ENCODE measurements at places on chromosomes 7 and 10.

DNA sequence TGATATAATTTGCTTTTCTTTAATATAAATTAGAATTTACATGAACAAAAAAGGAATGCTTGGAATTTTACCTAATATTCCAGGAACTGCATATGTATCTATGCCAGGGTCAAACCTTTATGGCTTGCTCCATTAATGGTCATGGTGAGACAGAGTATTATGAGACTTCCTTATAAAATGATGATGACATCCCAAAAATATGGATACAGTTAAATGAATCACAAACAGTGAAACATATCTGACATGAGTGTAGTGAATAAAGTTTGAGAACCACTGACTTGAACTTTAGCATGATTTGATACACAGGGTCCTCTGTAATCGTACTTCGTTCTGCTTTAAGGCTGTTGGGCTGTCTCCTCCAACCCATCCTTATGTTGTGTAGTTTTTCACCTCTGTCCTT lies 51.8 kb downstream of the MARCHF5 start:
- DNase-seq = peak; percentile 43

GRCh38 chr7:155804897-155805825 lies 7.1 kb downstream of the SHH start:
- no peak for DNase-seq

- DNase-seq = no peak
Measured at GRCh38 chr7:19648791-19649190, 60.0 kb downstream of the POLR1F start.

GRCh38 chr10:132411561-132412253 lies 14.7 kb downstream of the PWWP2B start:
- no peak for DNase-seq

- peak; percentile 65 for DNase-seq
Measured at GRCh38 chr7:2934211-2934731, 90.2 kb upstream of the GNA12 start.
